Stimulated activated CD8-positive, alpha-beta memory T cell treated with anti-CD3 and anti-CD28 coated beads, Interleukin-2, amount 100 ng/mL, for 1 hour (primary cell): ENCODE measurements at places on chromosomes 3 and 15.

DNA sequence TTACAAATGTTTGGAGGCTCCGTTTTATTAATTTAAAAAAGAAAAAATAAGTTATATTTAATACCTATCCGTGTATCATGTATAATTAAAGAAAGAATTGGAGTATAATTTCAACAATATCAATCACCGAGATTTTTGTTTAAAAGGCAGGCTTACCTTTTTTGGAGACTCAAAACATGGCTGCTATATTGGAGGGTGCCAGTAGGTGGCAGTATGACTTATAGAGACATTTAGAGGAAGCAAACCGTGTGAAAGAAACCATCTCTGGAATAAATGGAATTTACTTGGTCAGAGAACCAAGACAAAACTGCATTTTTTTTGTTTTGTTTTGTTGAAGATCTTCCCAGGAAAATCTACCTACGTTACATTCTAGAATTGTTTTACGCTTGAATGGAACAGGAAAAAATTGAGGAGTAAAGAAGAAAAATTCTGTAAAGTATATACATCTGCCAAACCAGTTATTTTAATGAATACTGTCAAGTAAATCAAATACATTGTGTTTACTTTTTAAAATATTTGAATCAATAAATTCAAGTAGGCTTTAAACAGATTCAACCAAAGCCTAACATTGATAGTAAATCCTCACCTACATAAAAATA, 802.6 kb upstream of the ALCAM start:
- peak; percentile 7 for DNase-seq

DNA sequence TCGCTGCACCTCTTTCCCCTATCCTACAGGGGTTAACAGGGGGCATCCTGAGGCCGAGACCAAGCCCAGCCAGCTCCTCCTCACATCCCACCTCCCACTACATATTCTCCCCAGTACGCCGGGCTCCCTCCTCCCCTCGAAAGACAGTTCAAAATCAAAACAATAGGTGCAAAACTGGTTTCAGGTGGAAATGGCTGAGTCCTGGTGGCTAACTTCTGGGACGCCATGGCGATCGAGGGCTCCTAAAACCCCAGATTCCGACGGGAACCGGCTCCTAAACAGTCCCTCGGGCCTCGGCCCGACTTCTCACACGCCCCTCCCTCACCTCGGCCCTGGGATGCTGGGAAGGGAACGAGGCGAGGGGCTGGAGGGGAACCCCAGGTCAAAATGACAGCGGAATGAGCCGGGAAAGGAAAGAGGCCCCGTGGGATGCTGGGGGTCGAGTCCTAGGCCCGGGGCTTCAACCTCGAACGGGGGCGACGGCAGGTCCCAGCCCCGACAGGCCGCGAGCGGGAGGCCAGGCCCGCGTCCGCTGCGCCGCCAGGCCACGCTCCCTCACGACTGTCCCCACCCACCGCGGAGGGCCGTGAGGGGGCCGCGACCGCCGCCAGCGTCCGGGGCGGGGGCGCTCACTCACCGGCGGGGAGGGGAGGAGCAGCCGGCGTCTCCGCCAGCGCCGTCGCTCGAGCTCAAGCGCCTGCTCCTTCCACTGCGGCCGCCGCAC, 492 bp downstream of the TMCC1 start:
- DNase-seq: no peak

DNA sequence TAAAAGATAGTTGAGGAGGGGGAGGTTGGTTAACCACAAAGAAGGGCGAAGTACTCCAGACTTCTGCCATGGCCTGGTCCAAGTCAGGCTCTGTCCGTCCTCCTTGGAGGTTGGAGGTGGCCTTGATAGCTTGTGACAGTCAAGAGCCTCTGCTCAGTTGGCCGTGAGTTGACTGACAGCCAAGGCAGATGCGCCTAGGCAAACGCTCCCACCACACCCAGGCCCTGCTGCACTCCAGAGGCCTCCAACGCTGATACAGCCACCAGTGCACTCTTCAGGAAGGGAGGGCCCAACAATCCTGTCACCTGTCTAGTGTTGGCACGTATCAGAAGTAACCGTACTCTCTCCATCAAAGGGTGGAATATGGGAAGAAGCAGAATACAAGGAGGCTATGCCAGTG, 9.3 kb downstream of the RBPMS2 start:
- no peak for DNase-seq

- DNase-seq: no peak
Observed at GRCh38 chr3:118755253-118755801, 279.3 kb downstream of the IGSF11 start.

GRCh38 chr15:89963301-89964231, 37.6 kb upstream of the ZNF710 start:
- DNase-seq: no peak

GRCh38 chr3:69012800-69013252, 658 bp downstream of the EOGT start:
- no peak for DNase-seq

DNA sequence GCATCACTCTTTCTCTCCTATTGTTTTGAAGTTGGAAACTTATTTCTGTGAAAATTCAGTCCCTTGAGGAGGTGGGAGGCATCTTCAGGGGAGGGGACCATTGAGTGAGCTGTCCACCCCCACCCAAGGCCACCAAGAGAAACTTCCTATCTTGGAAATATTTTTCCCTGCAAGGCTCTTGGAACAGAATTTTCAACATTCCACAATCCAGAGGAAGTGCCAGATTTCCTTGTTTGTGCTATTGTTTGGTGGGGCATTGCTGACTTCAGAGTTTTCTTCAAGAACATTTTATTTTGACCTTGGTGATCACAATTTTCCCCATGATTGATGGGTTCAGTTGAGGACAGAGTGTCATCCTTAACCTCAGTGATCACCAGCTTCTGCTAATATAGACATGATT, 12.0 kb downstream of the DNASE1L3 start:
- DNase-seq: no peak

- no peak for DNase-seq
Observed at GRCh38 chr15:27059610-27060202, 88.7 kb downstream of the GABRG3 start.

- DNase-seq: no peak
Observed at GRCh38 chr3:127164615-127165014, 28.3 kb upstream of the PRR23E start.

- no peak for DNase-seq
Observed at GRCh38 chr3:146100825-146101444, 60.0 kb downstream of the PLOD2 start.

DNA sequence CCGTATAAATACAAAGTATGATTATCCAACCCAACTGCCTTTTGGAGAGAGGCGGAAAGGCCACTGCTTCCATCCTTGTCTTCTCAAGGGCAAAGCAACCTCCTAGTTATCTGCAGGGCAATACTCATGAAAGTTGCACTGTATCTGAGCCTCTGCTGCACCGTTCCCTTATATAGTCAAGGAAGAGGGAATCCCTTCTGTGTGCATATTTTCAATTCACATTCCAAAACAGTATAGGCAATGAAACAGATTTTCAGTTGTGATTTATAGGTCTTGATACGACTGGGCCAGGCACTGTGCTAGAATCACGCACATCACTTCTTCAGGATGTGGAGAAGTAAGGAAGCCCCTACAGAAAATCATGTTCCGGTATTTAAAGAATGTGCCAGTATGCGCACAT, 455.7 kb downstream of the FOXP1 start:
- DNase-seq: no peak

GRCh38 chr3:7309641-7310102, 448.8 kb downstream of the GRM7 start:
- no peak for DNase-seq

DNA sequence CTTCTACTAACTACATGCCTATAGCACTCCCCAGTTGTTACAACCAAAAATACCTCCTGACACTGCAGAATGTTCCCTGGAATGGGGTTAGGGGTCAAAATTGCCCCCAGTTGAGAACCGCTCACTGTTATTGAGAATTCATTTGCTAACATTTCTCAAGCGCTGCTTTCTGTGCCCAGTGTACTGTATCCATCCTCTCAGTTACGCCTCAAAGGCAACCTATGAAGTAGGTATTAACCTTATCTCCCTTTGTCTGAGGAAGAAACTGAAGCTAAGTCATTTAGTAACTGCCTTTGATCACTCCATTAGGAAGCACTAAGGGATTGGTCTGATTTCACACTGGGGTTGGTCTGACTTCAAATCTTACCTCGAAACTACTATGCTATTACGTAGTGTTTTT, 70.1 kb downstream of the CADPS start:
- DNase-seq: no peak
